ENCODE measurements at places on chromosomes 12 and 14.

DNA sequence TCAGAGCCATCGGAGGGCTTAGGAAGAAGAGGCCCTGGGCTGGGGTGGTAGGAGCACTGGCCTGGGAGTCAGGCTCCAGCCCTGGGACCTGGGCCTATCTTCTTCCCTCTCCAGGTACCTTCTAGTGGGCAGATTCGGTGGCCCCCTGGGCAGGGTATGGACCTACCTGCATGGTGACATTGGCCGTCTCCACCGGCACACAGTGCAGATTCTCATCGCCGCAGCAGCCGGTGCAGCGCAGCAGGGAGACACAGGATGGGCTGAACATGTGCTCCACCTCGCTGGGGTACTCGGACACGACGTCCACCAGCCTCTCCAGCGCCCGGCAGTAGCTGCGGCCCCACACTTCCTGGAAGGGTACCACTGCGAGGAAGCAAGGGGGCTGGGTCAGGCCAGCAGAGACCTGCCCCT is 6.2 kb downstream of the PGF start:
- no peak for DNase-seq

- no peak for DNase-seq
These were observed 167.1 kb downstream of the TSPAN9 start for GRCh38 chr12:3244219-3244750.

- DNase-seq = no peak
These were observed 2.5 kb upstream of the PCNX4 start for GRCh38 chr14:60089221-60089620.

GRCh38 chr12:110687396-110688169 is 1.3 kb downstream of the HVCN1 start:
- no peak for DNase-seq

DNA sequence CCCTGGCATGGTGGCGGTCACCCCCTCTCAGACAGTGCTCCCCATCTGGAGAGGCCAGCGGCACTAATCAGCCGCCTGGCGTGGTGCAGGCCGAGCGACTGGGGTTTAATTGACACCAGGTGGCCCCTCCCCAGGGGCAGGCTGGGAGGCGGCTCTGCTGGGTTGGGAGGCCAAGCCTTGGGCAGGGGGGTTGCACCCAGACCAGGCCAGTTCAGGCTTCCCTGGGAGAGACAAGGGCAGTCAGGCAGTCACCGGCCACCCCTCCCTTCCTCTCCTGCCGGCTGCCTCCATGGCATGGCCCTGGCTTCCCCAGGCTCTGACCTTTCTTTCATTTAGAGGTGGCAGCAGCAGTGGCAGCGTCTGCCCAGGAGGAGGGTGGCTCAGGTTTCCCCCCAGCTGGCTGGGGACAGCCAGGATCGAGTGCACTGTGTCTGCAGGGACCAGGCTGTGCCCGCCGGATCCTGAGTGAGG is 78.1 kb upstream of the NOS1 start:
- DNase-seq = no peak

DNA sequence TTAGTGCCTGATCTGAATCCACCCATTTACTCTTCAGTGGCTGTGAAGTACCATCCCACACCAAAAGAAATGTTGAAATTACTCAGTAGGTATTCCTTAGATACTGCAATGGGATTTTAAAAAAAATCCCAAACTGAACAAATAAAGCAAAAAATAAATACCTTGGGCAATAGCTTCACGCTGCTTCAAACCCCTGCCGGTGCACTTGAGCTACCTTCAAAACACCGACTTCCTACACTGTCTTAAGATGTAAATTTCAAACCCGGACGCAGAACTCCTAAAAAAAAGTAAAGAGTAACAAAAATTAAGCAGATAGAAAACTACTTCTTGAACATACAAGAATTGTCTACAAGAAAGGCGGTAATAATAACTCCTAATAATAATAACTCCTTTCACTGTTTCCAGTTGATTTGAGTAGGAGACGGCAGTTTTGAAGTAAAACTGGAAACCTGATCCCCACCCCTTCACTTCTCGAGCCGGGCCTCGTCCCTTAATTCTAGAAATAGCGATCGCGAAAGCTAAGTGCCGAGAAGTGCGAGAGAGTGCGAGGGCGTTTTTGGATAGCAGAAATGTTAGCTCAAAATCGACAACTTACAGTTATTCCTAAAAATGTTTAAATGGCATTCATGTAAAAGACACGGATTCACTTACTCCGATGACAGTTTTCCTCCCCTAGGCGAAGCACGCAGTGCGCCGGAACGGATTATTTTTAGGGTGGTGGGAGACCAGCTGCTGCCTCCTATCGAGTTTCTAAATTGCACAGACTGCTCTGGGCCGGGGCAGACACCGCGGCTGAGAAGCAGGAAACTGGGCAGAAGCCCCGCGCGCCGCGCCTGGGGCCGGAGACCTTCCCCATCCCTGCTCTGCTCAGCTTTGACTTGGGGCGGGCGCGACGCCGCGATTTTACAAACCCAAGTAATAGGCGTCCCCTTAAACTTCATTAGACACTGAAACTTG is at the start of gene ABCC9:
Gene ABCC9, minus strand, starts transcription at position 878 of the 957 bp plus-strand sequence. CDS start 4,752 bp downstream, outside the sequence.
- DNase-seq = no peak

GRCh38 chr14:28305938-28306337 is 460.6 kb upstream of the FOXG1 start:
- no peak for DNase-seq

GRCh38 chr12:104133866-104134265 is 4.1 kb downstream of the NFYB start:
- DNase-seq = no peak

- no peak for DNase-seq
These were observed 15.4 kb upstream of the PLEKHG3 start for GRCh38 chr14:64688811-64689281.

DNA sequence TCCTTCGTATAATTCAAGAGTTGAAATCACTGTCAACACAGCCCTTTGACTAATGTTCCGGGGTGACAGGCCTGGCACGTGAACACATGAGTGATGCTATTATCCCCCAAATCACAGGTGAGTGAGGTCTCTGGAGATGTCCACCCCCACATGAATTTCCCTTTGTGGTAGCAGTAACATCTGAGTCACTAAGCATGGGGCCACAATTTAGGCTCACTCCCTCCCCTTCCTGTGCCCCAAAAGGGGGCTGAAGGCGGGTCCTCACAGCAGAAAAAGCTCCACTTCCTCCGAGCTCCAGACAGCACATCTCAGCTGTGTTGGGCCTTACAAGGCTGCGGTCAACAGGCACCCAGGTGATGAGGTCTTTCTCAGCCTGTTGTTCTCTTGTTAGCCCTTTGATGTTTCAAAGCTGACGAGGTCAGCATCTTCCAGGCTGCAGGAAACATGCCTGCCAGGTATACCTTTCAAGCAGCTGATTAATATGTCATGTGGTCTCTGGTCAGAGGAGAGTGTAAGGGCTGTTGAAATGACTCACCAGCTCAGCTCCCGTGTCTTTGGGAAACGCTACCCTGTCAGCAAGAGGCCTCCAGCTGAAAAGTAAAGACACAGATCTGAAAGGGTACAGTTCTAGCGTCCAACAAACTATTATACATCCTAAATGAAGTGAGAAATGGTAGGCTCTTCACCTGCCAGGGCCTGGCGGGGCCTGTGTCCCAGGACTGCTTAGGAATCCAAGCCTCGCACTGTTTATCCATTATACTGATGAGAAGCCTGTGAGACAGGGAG is 107.3 kb downstream of the ZFP36L1 start:
- peak; percentile 66 for DNase-seq

DNA sequence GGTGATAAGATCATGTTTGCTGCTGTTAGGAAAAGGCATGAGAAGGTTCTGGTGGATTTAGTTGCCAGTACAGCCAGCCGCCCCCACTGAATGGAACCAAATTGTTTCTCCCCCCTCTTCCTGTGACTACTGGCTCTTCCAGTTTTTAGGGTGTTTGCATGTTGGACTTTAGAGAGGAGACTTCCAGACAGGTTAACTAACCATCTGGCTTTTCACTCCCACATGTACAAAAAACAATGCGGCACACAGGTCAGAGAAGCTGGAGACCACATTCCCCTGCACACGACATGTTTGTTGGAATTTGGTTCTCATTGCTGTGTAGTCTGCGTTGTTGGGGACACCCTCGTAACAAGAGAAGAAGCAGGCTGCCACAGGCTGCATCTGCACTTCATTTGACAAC is 103.9 kb upstream of the TMEM132C start:
- no peak for DNase-seq

- DNase-seq = no peak
These were observed 4.9 kb downstream of the RAN start for GRCh38 chr12:130876758-130877157.

DNA sequence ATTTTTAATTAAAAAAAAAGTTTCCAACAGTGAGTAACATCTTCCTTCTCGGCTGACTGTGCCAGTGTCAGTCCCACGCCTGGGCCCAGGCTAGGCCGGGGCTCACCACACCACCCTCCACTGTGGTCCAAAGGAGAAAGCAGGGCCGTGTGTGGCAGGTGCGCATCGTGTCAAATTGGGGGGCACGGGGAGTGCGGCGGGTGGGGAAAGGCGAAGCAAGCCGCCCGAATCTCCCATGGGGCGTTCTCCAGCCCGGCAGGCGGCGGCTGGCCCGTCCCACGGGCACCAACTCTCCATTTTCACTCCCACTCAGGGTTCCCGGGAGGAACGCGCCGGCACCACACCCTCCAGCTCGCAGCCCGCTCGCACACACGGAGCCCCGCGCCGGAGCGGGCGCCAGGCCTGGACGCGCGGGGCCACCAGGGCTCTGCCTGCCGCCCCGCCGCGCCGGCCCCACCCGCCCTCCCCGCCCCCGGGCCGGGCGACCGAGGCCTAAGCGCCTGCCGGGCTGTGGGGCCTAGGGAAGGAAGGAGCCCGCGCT is 604 bp downstream of the EEA1 start:
- DNase-seq = peak; percentile 36

- DNase-seq = no peak
These were observed 976 bp downstream of the PEX5 start for GRCh38 chr12:7190268-7191055.

- DNase-seq = no peak
These were observed 34.8 kb downstream of the STX2 start for GRCh38 chr12:130804216-130804615.

DNA sequence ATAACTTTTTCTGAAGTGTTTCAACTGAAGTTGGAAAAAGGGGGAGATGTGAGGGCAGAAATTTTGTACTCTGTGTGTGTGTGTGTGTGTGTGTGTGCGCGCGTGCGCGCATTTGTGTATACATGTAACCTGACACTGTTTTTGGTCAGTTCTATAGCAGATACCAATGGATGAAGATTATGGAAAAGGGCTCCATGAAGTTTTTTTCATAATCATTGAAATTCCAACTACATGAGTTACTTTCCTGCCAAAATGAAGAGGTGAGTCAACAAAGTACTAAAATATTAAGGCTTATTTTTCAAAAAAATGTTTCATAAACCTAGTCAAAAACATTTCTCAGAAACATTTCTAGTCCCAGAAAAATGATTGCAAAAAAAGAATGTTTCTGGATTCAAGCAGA is 25.7 kb upstream of the CERS5 start:
- DNase-seq = no peak

DNA sequence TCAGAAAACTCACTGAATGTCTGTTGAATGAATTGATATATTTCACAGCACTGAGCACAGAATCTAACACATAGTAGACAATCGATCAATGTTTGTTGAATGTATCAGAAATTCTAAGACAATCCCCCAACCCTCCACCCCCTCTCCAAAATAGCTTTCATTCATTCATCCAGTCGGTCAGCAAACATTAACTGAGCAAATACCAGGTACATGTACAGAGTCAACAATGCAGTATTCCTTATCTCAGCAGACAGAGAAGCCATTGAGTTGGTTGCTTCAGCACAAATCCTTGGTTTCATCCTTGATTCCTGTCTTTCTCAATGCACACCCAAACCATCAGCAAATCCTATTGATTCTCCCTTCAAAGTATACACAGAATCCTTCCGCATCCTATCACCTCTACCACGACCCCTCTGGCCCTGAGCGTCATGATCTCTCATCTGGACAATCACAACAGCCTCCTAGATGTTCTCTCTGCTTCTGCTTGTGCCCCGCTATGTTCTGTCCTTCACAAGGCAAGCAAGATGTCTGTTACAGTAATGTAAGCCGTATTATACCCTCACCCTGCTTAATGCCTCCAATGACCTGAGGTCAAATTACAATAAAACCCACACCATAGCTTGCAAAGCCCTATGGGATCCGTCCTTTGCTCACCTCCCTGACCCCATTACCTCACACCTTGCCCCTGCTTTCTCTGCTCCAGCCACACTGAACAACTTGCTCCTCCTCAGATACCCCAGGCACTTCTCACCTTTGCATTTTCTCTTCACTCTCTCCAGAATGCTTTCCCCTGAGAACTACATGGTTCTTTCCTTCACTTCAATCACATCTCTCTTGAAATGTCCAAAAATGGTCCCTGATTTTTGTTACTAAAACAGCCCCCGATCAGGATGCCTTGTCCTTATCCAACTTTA is 738.1 kb upstream of the TBX3 start:
- DNase-seq = no peak

GRCh38 chr12:9933958-9934357 is 1.8 kb upstream of the CLEC2A start:
- DNase-seq = no peak

DNA sequence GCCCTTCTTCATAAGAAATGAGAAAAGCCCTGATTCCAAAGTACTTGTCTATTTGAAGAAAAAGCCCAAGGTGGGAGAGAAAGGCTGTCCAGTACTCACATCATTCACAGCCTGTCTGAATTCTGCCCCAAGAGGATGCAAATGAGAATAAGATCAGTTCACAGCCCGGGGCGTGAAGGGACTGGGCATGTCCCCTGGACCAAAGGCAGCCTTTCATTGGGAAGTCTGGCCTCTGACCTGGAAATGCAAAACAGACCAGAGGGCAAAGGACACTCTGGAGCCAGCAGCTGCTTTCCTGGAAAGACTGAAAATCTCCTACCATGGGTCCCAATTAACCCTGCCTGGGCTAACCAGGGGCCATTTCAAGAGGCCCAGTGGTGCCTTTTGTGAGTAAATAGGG is 191.2 kb upstream of the PELI2 start:
- DNase-seq = no peak

DNA sequence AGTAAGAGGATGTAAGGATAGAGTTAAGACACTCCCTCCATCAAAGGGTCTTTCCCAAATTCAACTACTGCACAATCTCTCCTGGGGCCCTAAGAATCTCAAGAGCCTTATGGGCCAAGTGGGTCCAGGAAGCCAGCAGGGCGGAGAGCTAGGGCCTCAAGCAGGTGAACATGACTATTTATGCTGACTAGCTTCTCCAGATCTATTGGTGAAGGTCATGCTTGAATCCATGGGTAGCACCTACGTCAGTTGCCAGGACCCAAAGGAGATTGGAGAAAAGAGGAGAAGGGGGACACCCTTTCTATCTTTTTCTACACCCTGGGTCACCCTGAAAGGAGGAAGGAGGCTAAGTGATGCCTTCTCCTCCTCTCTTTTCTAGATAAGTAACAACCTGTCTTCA is 534.2 kb upstream of the MIS18BP1 start:
- DNase-seq = no peak

Data from stimulated activated CD8-positive, alpha-beta memory T cell treated with anti-CD3 and anti-CD28 coated beads, Interleukin-2, amount 100 ng/mL, for 1 hour (primary cell).